ENCODE measurements at places on chromosomes 12 and 14.

GRCh38 chr14:40850191-40850590 is 756.5 kb upstream of the LRFN5 start:
- no peak for DNase-seq

GRCh38 chr12:53495903-53496751 is 3.1 kb downstream of the MAP3K12 start:
- no peak for DNase-seq

DNA sequence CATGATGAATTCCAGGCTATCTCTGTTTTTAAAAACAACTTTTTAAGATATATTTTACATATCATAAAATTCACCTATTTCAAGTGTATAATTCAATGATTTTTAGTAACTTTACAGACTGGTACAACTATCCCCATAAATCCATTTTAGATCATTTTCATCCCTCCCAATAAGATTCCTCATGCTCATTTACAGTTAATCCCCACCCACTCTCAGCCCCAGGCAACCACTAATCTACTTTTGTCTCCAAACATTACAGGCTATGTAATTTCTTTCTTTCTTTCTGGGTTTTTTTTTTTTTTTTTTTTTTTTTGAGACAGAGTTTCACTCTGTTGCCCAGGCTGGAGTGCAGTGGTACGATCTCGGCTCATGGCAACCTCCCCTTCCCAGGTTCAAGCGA is 81.3 kb downstream of the DNAI7 start:
- no peak for DNase-seq

- DNase-seq = no peak
These were observed 24.8 kb upstream of the YY1 start for GRCh38 chr14:100213956-100214769.

DNA sequence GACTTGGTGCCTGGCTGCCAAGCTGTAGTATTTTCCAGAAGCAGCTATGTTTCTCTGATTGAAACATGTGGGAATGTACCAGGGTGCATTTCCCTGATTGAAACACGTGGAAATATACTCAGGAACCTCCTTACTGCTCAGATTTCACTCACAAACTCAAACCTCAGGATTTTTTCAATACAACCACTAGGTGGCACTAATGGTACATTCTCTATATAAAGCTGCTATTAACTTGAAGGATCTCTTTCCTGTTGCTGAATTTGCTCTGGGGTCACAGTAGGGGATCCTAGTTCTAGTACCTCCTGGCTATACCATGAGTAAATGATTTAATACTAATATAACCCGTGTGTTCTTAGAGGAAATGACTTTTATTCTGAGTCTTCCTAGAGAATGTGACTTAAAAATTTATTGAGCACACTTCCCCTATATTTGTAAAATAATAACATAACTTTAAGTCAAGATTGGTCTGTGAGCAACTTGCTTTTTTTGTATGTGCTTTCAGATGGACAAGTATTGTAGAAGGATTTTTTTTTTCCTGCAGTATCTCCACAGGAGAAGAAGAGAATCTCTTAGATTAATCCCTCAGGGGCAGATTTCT is 173.8 kb upstream of the MIS18BP1 start:
- DNase-seq = peak; percentile 31

DNA sequence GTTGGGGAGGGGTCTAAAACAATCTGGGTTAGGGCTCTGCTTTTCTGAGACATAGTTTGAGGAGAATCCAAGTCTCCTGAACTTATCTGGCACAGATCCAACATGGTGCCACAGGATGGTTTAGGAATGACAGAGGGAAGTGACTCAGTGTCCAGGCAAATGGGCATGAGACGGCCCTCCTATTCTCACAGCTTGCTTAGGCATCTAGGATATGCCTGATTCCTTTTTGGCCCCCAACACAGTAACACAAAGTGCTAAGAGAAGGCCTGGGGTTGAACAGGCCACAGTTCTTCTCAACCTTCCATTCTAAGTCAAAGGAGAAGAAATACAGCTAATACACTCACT is 117.7 kb downstream of the ZFP36L1 start:
- DNase-seq = no peak

Measured in spinal cord (tissue), 10 donors.